MV-4-11 (cell line): ENCODE measurements at places on chromosomes 7 and 10.

- DNase-seq: no peak
These were observed 77.5 kb upstream of the KMT2E start for GRCh38 chr7:104936546-104936945.

- no peak for DNase-seq
These were observed 5.8 kb downstream of the USP54 start for GRCh38 chr10:73585327-73585726.

DNA sequence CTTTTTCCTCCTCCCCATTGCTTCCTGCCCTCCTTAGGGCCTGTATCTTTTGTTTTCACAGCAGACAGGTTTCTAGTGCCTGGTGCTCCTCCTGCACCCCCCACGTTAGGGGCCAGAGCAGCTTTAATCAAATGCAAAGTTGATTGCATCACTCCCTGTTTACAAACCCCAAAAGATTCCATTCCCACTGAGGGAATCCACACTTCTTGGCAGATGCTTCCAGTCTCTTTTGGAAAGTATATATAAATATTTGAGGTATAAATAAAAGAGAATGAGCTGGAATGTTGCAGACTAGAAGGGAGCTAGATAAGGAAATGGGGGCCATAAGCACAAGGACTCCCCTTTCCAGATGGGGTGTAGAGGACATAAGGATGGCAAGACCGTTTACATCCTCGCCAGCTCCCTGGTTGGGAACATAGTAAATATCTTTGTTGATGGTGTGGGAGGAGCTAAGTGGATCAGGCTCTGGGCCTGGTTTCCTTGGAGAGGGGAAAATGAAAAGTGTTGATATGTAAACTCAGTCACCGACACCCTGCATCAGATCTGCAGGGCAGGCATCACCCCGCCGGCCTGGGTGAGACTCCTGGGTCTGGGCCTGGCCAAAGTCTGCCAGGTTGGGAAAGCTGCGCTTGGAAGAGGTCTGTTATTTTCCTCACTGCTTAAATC is 6.2 kb downstream of the RARRES2 start:
- no peak for DNase-seq

DNA sequence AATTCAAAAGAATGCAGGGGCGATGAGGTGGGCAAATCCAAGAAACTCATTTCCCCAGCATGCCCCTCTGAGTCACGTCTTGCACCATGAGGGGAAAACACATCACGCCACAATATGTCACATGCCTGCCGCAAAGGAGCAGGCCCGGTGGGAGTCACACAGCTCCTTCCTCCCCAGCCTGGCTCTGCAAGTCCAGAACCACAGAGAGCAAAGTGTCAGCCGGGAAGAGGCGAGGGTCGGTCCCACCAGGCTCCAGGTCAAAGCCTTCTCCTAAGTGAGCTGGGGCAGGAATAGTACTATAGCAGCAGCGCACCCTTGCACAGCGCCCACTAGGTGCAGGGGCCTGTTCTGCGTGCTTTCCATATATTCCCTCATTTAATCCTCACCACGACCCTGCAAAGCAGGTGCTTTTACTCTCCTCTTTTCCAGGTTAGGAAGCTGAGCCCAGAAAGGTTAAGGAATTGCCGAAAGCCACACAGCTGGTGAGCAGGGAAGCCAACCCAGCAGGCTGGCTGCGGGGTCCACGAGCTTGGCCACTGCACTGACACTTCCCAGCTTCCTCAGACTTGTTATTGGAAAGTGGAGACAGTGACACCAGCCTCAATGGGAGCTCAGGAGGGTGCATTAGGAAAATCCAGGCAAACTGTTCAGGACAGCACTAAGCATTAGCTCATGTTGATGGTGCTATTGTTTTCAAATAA is 94.0 kb upstream of the ZMIZ1 start:
- DNase-seq: peak; percentile 76

GRCh38 chr7:128777156-128778123 is 1.8 kb upstream of the OPN1SW start:
- DNase-seq: peak; percentile 19

DNA sequence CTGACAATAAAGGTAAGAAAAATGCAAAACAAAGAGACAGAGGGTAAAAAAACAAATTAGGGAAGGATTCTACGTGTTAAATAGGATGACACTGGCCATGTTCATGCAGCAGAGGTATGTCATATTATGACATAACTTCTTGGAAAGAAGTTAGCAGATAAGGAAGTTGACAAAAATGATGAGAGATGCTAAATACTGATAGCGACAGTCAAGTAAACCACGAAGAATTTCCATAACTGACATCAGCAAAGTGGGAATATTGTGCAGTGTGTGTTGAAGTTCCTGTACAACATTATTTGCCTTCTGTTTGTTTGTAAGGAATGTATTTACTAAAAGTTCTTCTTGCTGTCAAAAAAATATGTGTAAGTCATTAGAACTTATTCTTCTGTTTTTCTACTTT is 29.5 kb downstream of the MDH2 start:
- DNase-seq: peak; percentile 23

DNA sequence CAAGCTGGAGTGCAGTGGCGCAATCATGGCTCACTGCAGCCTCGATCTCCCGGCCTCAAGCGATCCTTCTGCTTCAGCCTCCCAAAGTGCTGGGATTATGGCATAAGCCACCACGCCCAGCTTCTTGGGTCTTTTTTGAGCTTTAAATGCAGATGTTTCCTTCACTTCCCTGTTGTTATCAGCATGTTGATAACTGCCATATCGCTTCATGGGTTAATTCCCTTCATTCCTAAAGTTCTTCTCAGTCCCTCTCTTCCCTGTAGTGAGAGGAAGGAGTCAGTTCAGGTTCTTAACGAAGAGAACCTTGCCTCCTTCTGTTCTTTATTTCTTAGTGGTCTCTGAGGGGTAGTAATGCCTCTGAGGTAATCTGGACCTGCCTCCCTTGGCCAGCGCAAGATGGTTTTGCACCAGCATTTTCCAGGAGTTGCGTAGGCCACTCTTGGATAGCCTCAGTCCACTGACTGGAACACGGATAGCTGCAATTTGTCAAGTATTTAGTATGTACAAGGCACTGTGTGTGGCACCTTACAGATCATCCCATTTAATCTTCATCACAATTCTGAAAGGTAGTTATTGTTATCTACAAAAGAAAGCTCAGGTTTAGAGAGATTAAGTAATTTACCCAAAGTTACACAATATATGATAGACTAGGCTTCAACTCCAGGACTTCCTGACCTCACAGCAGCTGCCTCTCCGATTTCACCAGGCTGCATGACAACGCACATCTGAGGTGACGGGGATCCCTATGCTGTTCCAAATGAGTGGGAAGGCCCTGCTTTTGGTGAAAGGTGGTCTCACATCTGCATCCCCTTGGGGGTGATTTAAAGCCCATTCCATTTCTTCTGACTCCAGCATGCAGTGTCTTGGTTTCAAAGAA is 60.5 kb downstream of the GATA3 start:
- no peak for DNase-seq

DNA sequence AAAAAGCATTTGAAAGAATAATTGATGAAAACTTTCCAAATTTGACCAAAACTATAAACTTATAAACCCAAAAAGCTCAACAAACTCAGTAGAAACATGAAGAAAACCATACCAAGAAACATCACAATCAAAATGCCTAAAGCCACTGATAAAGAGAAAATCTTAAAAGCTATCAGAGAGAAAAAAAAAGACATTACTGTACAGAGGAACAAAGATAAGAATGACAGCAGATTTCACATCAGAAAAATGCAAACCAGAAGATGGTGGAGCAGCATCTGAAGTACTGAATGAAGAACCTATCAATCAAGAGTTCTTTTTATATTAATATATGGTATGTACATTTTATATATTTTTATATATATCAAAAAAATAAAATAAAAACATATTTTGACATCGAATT is 2.4 kb upstream of the GPAM start:
- no peak for DNase-seq

DNA sequence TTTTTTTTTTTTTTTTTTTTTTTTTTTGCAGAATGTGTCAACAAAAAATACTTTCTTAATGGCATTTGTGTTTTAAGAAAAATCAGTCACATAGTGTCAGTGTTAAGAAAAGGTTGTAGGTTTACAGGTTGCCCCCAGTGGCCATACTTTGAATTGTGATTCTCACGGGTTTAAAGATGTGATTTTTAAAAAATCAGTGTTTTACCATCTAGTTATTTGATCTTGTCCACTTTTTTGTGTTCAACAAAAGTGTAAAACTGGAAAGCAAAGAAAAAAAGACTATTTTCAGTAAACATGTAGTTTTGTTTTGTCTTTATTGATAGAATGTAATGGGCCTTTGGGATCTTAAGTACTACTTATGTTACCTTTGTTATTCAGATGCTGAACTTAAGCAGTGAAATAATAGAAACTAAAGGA is 25.7 kb downstream of the SUV39H2 start:
- DNase-seq: peak; percentile 15

DNA sequence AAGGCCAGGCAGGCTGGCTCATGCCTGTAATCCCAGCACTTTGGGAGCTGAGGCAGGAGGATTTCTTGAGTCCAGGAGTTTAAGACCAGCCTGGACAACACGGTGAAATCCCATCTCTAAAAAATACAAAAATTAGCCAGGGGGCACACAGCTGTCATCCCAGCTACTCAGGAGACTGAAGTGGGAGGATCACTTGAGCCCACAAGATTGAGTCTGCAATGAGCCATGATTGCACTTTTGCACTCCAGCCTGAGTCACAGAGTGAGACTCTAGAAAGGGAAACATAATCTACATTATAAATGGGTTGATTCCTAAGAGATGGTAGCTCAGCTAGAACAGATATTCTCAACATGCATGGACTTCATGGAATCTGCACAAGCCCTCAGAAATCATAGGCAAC is 6.3 kb upstream of the LIPF start:
- DNase-seq: no peak

GRCh38 chr10:72010234-72010973 is 46.2 kb downstream of the CHST3 start:
- DNase-seq: no peak

DNA sequence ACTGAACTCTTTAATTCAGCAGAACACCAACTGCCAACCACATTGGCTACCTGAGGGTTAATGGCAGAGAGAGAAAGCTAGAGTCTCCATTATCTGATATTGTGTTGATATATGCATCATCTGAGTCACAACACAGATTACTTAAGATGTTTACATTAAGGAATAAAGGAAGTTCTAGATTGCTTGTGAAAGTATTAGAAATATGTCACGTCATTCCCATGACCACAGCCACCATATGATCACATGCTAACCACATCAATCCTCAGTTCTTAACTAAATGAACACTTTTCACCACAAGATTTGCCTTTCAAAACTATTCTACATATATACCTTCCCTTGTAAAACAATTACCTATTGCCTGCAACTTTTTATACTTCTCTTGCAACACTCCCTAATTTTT is 337.9 kb downstream of the FGFR2 start:
- DNase-seq: peak; percentile 15

DNA sequence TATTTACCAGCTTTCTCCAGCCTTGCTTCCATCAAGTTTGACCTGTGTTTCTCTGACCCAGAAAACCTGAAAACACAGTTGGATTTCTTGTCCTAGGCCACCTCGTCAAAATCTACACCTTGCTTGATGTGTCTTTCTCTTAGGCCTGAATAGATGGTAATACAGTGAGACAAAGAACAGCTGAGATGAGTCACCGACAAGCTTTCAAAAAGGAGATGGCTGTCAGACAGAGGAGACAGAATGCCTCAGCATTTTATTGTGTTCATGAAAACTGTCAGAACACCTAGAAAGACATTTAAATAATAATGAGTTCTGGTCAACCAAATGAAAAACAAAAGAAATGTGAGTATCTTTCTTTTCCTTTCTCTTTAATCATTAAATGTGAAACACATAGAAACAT is 119.7 kb upstream of the SORCS1 start:
- DNase-seq: no peak

DNA sequence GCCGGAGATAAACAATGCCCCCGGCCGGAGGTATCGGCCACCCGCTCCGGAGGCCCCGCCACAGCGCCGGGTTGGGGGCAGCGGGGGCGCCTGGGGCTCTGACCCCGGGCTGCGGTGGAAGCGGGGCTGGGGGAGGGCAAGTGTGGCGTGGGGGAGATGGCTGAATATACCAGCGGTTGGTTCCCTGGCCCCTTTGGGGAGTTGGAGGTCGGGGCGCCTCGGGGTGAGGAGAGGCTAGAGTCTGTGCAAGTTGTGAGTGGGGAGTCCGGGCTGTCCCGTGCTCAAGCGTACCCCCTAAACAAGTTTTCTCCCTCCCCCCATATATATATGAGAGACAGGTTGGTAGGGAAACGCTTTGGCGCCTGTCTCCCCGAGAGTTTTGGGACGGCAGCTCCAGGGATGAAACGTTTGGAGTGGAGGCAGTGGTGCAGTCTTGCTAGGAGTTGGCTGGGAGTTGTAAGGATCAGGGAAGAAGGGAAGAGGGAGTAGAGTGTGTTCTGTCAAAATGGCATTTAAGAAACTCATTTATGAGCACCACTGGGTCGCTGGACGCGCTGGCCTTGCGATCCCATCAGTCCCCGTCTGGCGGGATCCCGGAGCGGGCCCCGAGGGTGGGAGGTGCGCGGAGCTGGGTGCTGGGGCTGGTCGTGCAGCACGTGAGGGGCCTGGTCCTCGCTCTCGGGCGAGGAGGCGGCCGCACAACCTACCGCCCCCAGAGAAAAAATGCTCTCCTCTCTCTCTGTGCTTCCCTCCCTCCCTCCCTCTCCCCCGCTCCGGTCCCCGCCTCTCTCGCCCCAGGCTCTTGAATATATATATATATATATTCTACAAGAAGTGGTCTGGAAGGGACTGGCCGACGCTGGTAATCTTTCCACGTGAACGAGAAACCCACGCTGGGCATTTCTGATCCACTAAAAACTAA is 1.1 kb downstream of the TET1 start:
- no peak for DNase-seq

- DNase-seq: no peak
These were observed 111.3 kb upstream of the DNAJB12 start for GRCh38 chr10:72466018-72466417.

- DNase-seq: no peak
These were observed 252.8 kb downstream of the TRIL start for GRCh38 chr7:28705350-28705749.

DNA sequence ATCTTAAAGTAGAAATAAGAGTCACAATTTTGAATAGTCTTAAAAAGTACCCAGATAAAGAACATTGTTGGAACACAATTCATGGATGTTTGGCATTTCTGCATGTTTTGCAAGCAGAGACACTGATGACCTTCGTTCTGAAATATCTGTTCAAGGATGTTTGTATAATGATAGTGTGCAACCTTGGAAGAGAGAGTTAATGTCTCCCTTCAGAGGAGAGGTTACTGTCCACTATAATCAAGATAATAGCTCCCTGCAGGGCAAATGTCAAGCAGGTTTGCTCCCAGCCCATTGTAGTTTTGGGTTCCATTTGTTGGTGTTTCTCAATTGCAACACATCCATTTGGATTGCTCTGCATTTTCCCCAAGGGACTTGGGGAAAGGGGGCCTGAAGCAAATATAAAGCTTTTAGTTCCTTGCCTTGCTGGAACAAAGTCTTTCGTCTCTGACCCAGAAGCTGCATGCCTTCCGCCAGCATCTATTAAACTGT is 45.2 kb downstream of the COL1A2 start:
- no peak for DNase-seq

DNA sequence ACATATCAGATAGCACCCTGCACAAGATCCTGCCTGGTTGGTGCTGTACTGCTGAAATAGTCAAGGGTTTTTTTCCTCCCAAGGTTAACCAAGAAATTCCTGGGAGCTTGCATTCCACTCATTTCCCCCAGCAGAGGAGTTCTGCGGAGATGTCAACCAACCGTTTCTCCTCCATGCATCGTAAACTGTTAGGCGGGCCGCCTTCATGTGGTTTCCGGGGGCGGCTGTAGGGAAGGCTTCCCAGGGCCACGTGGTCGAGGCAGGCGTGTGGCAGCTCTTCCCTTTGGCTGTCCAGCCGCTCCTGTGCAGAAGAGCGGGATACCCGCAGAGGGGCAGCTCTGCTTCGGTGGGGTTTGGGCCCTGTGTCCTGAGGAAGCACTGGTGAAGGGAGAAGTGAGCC is 113.7 kb downstream of the RGS10 start:
- DNase-seq: no peak

- no peak for DNase-seq
These were observed 373.0 kb downstream of the RPS24 start for GRCh38 chr10:78406648-78407008.
